ENCODE measurements at places on chromosomes 13 and 19.

DNA sequence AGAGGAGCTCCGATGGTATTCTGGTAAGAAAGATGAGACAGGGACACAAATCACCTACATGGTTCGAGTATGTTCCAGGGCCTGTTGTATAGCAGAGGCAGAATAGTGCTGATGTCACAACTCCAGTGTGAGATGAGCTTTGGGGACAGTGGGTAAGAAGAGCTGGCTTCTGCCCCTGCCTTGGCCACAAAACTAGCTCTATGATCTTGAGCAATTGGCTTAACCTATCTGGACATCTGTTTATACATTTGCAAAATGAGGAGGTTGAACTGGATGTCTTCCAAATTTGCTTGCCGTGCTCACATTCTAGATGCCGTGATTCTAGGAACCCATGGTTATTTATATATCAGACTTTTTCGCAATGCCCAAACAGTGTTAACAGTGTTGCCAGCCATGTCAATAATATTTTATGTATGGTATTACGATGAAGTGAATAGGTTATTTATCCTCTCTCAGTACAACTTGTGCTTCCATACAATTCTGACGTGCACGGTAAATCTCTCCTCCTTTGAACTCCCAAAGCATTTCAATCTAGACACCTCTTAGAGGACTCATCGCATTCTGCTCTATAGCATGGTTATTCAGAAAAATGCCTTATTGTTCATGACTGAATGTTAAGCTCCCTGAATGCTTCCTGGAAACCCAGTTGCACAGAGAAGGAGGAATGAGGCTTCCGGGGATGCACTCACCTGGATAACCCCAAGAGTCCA, 316.0 kb downstream of the FOXO1 start:
- no peak for DNase-seq

DNA sequence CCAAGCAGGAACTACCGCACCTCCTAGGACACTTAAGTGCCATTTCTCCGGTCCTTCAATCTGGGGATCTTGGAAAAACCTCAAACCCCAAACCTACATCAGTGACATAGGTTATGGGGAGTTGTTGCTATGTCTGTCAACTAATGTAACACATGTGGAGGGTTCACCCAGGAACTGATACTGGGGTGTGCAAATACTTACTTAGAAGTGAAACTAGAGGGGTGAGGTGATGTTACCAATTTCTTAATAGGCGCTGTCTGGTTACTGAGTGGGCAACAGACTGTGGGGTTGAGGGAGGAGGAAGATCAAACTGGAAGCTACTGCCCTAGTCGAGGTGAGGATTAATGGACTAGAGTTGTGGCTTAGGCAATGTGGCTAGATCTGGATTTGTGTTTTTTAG, 1.9 kb downstream of the ZNF586 start:
- no peak for DNase-seq

DNA sequence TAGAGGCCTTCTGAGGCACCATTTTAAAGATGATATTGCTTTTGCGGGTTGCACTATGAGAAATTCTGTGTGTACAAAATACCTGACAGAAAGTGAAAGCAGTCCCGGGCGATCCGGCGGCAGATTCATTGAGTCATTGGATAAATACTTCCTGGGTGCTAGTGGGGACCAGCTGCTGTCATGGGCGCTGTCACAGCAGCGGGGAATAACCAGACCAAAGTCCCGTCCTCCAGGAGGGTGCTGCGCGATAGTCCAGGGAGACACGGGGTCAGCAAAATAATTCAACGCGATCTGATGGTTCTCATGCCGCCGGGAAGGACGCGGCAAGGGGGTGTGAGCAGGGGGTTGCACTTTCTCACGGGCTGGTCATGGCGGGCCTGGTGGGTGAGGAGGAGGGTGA, 13.5 kb downstream of the ZFR2 start:
- DNase-seq: no peak

DNA sequence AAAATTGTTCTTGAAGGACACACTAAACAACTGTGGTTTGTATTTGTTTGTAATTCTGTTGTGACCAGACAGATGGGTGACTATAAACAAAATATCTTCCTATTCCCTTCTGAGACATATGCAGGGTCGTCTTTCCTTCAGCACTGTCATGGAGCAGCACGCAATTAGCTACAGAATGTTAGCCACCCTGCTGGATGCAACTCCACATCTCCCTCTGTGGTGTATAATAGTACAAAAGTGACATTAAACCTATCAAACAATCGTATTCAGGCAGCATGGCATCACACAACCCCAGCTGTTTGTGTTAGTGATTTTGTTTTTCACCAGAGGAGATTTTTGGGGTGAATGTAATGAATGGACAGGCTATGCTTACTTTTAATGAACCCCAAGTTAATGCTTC, 146.2 kb downstream of the GPC6 start:
- no peak for DNase-seq

- no peak for DNase-seq
These were observed 239.5 kb downstream of the EFNB2 start for GRCh38 chr13:106295971-106296370.

DNA sequence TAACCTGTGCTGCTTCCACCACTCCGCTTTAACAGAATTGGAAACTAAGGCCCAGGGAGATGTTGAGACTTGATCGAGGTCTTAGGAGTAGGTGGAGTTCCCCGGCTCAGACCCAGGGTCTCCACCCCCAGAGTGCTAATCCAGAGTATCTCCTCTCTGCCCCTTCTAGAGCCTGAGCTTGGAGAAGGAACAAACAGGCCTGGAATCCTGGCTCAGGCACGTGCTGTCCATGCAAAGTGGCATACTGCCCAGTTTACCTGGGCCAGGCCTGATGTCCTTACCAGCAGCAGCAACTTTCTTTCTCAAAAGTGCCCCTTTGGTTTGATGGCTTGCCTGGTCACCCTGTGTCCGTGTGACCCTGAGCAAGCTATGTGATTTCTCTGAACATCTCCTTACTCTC, 3.7 kb downstream of the SYNGR4 start:
- no peak for DNase-seq

GRCh38 chr13:90049989-90050671, 1297.4 kb upstream of the MIR17HG start:
- no peak for DNase-seq

GRCh38 chr13:102704238-102705058, 9.6 kb upstream of the METTL21C start:
- no peak for DNase-seq

DNA sequence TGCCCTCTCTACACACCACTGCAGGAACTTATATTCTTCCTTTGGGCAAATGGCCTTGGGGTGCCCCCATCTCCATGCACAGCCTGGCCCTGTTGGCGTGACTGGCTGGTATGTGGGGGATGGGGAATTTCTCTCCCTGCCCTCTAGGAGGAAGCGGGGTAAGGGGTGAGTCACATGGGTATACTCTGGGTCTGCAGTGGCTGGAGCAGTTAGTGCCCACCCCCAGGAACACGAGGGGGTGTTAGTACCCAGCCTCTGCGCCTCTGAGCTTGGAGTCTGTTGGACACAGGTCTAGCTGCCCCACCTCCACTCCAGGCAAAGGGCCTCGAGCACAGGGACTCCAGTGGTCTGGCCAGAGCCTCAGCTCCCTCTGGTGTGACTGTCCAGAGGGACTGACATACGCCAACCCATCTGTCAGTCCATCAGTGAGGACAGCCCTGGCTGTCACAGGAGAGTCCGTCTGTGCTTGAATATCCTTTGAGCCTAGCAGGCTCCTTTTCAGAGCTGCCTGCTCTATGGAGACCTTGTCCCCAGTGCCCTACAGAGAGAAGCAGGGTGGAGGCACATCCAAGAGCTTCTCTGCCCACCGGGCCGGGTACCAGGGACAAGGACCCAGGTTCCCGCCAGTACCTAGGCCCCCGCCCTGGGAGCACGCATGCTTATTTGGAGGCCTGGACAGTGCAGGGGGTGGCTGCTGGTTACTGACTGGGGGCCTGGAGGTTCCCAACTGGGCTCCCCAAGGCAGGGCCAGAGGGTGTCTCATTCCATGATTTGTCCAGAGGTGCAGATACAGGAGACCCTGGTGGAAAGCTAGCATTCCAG, 66.6 kb downstream of the CHST8 start:
- DNase-seq: no peak

- DNase-seq: no peak
These were observed 4.4 kb upstream of the EID2 start for GRCh38 chr19:39544226-39544903.

GRCh38 chr13:96130818-96131340, 41.0 kb downstream of the HS6ST3 start:
- no peak for DNase-seq

- no peak for DNase-seq
These were observed 184.5 kb upstream of the SOX21 start for GRCh38 chr13:94896719-94897317.

DNA sequence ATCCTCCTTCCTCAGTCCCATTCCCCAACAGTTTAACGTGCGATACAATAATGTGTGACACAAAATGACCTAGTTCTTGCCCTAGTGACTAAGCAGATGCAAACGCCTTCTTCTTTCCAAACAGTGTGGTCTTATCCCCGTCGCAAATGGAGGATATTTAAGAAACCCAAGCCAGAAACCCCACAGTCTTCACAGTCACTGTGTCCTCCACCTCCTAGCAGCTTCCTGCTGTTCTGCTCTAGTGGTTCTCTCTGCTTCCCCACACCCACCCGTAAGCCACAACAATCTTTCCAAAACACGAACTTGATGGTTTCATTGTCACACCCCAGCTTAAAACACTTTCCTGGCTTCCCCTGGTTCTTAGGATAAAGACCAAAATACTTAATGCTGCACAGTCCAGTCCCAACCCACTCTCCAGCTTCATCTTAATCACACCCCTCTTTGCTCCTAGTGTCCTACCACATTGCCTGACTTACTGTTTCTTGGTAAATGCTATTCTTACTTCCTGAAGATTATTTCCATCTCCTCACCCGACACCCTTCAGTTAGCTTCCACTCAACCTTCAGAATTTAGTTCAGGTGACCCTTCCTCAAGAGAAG, 32.3 kb downstream of the ITM2B start:
- no peak for DNase-seq

- DNase-seq: no peak
These were observed 533.0 kb downstream of the MYO16 start for GRCh38 chr13:109162248-109163036.

DNA sequence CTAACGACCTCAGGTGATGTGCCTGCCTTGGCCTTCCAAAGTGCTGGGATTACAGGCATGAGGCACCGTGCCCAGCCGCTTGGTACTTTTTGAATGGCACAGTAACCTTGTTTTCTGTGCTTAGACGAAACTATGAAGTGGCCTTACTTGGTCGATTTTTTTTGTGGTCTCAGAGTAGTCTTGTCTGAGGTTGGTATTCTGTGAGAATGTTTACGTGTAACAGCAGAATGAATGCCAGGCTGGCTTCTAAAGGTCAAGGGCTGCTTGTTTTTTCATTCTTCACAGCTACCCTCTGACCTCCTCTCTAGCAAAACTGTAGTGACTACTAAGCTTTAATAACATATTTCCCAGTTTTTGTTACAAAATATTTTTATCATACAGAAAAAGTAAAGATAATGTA, 313.3 kb downstream of the GPC6 start:
- DNase-seq: no peak

- DNase-seq: no peak
These were observed 40.6 kb upstream of the GJB6 start for GRCh38 chr13:20272588-20273171.

GRCh38 chr19:6983448-6983847, 37.8 kb downstream of the MBD3L2B start:
- no peak for DNase-seq

- DNase-seq: no peak
These were observed 115.6 kb upstream of the NBEA start for GRCh38 chr13:34826432-34826831.

GRCh38 chr19:19662871-19663255, 613 bp downstream of the ATP13A1 start:
- no peak for DNase-seq

DNA sequence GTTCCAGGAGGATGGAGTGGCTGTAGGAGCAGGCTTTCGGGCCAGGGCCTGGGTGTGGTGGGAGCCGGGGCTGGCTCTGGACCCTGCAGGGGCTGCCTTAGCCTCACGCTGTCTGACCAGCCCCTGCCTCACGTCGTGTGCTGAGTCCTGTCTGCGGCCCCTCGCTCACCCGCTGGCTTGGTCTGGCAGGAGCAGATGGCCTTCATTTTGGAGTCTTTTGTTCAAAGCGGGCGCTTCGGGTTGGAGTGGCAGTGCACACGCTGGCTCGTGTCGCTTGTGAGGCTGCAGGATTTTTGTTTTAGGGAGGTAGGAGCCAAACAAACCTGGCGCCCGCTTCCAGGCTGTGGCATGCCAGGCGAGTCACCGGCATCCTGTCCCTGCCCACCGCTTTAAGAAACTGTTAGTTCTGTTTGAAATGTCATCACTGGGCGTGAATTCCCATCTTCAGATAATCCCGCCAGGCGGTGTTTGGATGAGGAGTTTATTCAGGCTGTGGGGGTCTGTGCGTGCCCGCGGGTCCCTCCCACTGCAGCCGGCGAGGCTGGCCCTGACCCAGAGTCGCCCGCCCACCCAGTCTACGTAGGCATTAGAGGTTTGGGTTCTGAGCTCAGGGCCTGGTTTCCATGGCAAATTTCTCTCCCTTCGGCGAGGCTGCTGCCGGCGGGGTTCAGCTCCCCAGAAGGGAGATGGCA, 89.8 kb downstream of the KDM4B start:
- peak; percentile 58 for DNase-seq

DNA sequence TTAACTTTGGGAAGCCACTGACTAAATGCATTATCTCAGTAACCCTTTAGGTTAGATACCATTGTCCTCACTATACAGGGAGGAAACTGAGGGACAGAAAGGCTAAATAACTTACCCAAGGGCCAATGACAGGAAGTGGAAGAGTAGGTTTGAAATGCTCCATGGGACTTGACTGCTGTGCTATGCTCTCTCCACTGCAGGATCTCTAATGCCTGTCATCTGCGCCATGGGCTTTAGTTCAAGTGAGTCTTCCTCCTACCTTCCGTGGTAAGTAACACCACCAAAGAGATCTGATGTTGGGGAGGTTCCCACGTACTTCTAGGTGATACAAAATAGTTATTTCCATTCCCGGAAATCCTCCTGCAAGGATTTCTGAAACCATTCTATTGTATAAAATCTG, 3.7 kb downstream of the DLEU7 start:
- DNase-seq: no peak

Data from amygdala (tissue), 56 donors.